ENCODE measurements at places on chromosomes 7 and 10.

DNA sequence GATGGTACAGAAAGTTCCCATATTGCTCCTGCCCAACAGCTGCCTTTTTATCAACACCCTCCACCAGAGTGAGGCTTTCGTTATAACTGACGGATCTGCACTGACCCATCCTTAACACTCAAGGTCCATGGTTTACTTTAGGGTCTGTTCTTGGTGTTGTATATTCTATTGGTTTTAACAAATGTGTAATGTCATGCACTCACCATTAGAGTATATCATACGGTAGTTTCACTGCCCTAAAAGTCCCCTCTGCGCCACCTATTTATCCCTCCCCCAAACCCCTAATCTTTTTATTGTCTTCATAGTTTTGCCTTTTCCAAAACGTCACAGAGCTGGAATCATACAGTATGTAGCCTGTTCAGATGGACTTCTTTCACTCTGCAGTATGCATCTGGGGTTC lies 102.8 kb upstream of the TNS3 start:
- no peak for DNase-seq

GRCh38 chr10:29859521-29860130 lies 199.8 kb downstream of the JCAD start:
- DNase-seq = no peak

- no peak for DNase-seq
Observed at GRCh38 chr7:39910108-39910869, 39.8 kb upstream of the CDK13 start.

GRCh38 chr10:132938472-132939339 lies 3.7 kb downstream of the CFAP46 start:
- DNase-seq = peak; percentile 51

GRCh38 chr10:74035303-74035702 lies 37.4 kb downstream of the VCL start:
- DNase-seq = no peak

DNA sequence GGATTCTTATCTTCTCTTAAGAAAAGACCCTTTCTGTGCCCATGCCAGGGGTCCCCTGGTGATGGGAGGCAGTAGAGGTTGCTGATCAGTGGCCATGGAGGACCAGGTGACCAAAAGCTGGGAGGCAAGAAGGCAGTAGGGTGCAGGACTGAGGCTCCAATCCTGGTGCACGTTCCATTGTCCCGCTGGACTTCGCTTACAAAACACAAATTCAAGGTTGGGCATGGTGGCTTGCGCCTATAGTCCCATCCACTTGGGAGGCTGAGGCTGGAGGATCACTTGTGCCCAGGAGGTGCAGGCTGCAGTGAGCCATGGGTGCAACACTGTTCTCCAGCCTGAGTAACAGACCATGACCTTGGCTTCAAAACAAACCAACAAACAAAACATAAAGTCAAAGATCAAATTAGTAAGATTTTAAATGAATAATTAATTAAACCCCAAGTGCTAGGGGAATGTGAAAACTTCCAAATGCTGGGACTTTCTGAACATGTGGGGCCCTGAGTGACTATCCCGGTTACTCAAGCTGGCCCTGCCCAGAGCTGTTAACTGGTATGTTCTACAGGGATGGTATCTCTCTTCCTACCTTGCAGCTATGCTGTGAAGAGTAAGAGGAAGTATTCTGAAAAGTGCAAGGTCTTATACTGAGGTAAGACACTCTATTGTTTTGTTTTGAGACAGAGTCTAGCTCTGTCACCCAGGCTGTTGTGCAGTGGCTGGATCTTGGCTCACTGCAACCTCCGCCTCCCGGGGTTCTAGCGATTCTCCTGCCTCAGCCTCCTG lies 97.6 kb downstream of the LYZL2 start:
- no peak for DNase-seq

GRCh38 chr10:63573068-63573697 lies 52.0 kb downstream of the REEP3 start:
- DNase-seq = no peak

GRCh38 chr10:56351909-56352630 lies 9.0 kb downstream of the ZWINT start:
- DNase-seq = no peak

DNA sequence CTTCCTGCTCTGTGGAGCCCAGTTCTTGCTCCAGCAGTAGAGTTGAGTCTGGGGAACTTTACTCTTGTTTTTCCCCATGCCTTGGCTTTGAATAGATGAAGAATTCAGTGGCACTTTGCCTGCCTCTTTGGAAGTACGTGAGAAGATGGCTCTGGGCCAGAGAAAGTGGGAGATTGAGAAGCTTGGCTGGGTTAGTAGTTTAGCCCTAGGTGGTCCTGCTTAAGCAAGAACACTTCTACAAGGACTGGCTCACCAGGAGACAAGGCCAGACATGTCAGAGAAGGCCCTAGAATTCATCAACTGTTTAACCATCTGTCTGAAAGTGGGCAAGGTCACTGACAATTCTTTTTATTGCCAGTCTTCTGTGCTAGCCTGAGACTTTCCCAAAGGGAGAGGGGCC lies 410.3 kb downstream of the TYW1 start:
- no peak for DNase-seq

DNA sequence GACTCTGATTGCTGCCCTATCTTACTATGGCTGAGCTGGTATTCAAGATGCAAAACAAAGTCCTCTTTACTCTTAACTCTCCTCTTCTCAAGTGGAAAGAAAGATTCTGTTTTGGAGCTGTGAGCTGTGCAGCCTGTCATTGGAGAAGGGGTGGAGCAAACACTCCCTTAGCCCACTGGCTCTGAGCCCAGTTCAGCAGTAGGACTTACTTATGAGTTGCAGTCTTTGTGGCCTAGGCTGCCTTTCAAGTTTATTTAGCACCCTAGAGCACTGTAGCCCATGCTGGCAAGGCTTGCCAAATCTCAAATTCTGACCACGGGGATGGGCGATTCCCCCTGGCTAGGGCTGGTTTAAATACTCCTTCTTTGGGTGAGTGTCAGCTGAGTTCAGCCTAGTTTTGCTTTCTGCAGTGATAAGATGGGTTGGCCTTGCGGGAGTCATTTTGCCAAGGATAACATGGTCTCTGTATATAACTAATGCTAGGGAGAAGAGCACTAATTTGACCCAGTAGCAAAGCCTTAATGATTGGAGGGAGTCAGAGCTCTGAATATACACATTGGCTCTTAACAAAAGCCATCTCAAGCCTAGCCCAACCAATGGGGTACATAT lies 110.2 kb downstream of the MYO3A start:
- no peak for DNase-seq

DNA sequence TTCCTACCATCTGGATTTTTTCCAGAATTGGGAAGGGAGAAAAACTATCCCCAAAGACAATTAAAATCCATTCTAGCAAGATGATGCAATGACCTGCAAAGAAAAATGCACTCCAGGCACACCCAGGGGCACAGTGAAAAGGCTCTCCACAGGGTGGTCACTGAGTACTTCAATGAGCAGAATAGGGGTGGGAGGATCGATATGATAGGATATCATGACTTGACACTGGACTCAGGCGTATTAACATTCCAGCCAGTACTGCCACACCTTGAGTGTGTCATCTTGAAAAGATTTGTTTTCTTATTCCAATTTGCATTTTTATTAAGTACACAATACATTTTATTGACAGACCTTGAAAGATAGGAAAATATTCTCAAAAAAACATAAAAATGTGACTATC lies 132.2 kb downstream of the ZNF37A start:
- DNase-seq = no peak

- DNase-seq = no peak
Observed at GRCh38 chr10:3639546-3639945, 145.5 kb downstream of the KLF6 start.

DNA sequence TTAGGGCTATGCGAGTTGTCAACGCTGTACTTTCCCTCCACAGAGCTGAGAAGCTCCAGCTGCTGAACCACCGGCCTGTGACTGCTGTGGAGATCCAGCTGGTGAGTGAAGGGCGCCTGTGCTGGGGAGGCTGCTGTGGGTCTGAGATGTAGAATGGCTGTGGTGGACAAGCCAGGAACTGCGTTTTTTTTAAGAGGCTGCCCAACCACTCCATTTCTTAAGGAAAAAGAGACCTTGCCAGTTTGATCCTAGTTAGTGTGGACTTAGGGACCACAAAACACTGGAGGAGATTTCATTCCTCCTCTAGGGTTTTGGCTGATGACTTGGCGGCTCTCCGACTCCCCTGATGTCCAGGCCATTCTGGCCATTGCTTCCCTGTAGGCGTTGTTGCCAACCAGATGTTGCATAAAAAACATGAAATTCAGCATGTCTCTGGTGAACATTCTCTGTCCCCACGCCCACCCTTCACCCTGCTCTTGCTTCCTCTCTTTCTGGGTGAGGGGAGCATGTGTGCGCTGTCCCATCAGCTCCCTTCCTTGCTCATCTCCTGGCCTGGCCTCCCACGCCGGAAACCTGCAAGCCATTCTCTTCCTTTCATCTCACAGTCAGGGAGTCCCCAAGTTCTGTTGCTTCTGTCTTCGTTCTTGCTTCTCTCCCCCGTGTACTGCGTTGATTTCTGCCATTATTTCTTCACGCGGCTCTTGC lies 30.9 kb downstream of the CRCP start:
- no peak for DNase-seq

DNA sequence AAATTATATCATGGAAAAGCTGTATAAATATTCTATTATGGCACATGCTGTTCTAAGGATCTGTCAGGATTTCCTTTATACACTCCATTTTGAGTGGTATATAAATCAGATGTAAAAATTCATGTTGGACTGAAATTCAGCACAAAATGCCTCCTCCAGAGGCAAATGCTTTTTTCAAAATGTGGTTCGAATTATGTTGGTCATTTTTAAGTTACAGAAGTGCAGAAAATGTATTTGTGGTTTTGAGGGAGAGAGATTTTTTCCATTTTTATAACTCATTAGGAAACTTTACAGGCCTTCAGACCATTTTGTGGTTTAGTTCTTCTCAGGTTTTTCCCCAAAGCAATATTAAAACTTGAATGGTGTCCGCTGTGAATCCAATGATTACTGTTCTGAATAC lies 2.9 kb downstream of the PPP1R3A start:
- DNase-seq = no peak

DNA sequence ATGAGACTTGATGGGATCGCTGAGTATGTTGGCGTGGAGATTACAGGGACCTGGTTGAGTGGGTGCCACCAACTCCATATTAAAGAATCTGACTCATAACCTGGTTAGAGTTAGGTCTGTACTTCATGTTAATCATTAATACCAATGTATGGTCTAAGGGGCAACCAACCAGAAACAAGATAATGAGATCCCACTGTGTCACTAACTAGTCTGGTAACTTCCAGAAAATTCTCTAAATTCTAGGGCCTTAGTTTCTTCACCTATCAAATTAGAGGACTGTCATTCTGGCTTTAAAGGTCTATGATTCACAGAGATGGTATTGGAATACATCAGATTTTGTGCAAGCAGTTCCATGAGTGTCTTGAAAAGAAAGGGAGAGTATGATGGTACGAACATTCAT lies 102.2 kb downstream of the SNX10 start:
- no peak for DNase-seq

DNA sequence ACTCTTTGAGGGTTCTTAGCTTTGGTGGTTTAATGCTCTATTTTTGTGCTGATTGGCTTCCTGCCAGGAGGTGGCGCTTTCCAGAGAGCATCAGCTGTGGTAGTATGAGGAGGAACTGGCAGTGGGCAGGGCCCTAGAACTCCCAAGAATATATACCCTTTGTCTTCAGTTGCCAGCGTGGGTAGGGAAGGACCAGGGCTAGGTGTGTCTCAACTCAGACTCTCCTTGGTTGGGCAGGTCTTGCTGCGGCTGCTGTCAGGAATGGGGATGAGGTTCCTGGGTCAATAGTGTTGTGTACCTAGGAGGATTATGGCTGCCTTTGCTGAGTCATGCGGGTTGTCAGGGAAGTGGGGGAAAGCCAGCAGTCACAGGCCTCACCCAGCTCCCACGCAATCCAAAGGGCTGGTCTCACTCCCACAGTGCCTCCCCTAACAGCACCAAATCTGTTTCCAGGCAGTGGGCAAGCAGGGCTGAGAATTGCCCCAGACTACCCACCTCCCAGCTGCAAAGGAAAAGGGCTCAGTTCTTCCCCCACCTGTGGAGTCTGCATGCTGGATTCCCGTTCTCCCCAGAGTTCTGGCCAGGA lies 191.5 kb downstream of the PHTF2 start:
- peak; percentile 45 for DNase-seq

DNA sequence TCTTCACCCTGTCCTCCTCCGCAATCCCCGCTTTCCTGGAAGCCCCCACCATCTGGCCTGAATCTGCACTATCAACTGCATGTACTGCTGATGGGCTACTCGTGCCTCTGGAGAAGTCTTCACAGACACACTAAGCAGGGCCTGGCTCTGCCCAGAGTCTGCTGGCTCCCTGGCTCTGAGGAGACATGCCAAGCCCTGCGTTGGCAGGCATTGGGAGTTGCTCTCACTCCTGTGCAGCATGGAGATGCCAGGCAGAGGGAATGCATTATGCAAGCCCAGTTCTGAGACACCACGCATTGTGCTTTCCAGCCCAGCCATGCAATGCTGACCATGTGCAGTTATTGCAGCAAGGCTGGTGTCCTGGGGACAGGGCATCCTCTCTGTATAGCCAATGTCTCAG lies 314.6 kb downstream of the CXCL12 start:
- no peak for DNase-seq

- DNase-seq = no peak
Observed at GRCh38 chr10:59910867-59911266, 4.5 kb upstream of the CCDC6 start.

- no peak for DNase-seq
Observed at GRCh38 chr10:26859241-26860101, 1.3 kb downstream of the ABI1 start.

- no peak for DNase-seq
Observed at GRCh38 chr7:47256016-47256415, 325.9 kb downstream of the TNS3 start.

GRCh38 chr10:31395695-31396094 lies 76.7 kb downstream of the ZEB1 start:
- no peak for DNase-seq

GRCh38 chr10:120606051-120606764 lies 149.2 kb downstream of the PLPP4 start:
- no peak for DNase-seq

DNA sequence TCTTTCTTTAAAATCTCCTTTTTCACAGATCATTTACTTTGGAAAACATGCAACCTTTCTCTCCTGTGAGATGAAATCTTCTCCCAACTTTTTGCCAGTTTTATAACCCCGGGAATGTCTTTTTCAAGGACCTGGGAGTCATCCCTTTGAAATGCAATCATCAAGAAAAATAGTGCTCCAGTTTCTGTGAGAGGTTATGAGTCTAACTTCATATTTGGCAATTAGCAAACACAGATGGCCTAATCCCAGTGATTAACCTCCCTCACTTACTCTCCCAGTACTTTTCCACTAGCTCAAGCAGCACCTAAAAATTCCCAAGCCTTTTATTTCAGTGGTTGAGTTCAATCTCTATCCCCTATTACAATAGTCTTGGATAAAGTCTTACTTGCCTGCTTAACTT lies 185.8 kb upstream of the TMEM106B start:
- DNase-seq = no peak

- no peak for DNase-seq
Observed at GRCh38 chr7:157666530-157667040, 329.8 kb downstream of the DNAJB6 start.
